ENCODE measurements at places on chromosomes 3 and 15.

DNA sequence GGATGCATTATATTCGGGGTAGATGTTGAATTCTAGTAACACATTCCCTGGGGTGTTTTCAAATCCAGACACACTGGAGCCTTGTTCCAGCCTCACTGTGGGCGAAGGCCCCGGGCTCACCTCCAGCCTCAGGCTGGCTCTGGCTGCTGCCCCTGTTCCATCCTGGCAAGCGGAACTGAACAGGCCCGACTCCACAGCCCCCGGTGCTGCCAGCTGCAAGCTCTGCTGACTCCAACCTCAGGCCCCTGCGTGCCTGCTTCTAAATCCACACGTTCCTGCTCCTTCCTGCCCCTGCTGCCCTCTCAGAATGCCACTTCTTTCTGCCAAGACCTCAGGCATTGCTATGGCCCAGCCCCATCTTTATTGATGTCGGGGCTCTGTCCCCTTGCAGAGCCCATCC lies 90.6 kb downstream of the LIPC start:
- no peak for DNase-seq

DNA sequence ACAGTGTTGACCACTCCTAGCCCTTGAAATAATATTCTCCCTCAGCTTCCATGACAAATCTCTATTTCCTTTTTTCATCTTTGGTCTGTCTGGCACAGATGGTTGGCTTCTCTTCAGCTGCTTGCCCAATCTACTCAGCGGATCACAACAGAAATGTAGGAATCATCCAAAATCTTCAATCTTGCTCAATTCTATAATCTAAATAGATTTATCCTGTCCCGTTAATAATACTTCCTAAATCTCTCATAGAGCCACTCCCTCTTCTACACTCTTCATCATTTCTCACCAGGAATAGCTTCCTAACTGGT lies 3.8 kb downstream of the PEAK1 start:
- DNase-seq, result no peak

GRCh38 chr15:58380280-58380945 lies 51.4 kb upstream of the LIPC start:
- DNase-seq, result no peak

GRCh38 chr15:73858062-73858461 lies 15.3 kb upstream of the TBC1D21 start:
- no peak for DNase-seq

DNA sequence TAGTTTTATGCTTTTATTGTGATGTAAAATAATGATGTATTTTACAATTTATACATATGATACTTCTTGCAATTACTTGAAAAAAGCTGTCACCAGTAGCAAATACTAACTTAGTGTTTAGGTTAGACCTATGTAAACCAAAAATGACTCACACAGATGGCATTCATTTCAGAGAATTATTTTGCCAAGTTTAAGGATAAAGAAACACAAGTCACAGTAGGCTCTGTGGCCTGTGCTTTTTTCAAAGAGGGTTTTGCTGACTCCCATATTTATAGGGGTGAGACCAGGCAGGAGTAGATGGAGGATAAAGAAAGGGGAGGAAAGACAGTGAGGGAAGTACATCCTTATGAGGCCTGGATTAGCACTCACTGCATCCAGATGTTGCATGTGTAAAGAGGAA lies 356.6 kb upstream of the NPAP1 start:
- DNase-seq, result no peak

- peak; percentile 82 for DNase-seq
These were observed 544.1 kb upstream of the MDFIC2 start for GRCh38 chr3:70856414-70857162.

GRCh38 chr3:115448851-115449250 lies 174.5 kb upstream of the GAP43 start:
- no peak for DNase-seq

GRCh38 chr15:98142572-98142971 lies 182.1 kb downstream of the ARRDC4 start:
- no peak for DNase-seq

DNA sequence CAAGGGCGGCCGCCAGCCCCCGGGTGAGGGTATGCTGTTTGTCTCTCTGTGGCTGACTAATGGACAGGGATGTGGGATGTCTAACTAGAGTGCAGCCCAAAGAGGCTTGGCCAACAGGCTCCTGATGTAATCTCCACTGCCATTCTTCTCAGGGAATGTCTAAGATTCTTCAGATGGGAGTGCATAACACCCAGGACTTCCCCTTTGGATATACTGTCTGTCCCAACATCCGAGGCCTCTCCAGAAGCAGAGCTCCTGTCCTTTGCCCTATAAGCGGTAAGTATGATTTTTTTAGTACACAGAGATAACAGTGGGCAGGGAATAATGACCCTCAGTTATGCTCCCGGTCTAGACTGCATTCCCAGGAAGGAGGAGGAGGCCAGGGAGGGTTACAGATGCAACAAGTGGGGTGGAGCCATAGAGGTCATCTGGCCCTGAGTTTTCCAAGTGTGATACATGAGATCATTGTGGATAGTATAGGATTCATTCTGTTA lies 62.5 kb upstream of the SLCO2A1 start:
- no peak for DNase-seq

DNA sequence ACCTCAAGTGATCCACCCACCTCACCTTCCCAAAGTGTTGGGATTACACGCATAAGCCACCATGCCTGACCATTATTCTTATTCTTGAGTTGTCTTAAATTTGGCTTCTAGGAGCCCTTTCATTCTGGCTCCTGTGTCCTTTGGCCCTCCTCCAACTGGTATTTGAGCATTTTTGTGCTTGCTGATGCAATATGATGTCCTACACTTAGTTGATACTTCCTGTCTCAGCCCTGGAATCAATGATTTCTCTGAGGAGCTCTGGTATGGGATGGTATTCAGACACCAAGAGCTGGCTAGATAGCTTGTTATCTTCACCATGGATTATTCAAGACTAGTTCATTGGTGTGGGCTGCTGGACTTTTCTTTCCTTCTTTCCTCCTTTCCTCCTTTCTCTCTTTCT lies 25.4 kb downstream of the ZNF621 start:
- no peak for DNase-seq

GRCh38 chr3:100311011-100311410 lies 23.5 kb upstream of the NIT2 start:
- no peak for DNase-seq

GRCh38 chr15:40908095-40908494 lies 13.8 kb downstream of the VPS18 start:
- no peak for DNase-seq

- DNase-seq, result no peak
These were observed 445.3 kb downstream of the NAALADL2 start for GRCh38 chr3:175304404-175304803.

DNA sequence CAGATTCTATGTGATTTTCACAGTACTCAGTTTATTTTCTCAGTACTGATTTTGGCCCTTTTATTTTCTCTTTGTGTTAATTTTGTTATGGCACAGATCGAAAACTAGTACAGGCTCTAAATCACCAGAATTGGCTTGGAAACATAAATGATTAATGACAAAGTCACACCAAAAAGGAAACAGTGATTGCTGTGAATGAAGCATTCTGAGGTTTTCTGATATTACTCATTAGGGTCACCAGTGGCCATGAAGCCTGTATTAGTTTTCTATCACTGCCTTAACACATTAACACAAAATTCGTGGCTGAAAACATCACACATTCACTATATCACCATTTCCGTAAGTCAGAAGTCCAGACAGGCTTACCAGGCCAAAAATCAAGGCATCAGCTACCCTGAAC lies 343.0 kb upstream of the THRB start:
- no peak for DNase-seq

DNA sequence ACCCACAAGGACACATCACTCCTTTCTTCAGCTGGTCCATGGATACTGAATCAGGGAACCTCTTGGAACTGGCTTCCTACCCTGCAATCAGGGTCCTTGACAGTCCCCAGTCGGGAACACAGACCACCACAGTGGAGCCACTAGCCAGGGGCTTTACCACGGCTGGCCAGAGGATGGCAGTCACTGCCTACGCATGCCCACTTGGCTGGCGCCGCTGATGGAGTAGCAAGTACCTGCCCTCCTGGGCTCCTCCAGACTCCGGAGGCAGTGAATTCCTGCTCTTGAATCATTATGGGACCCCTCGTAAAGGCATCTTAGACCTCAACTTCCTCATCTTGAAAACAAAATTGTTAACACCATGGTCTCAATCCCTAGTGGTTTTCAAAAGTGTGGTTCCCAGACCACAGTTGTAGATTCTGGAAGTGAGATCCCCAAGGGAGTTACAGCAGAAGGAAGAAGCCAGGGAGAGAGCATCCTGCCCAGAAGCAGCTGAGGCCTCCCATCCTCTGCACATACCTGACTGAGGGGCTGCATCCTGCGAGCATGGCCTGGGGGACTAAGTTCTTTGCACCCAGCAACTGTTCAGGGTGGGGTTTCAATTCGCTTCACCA lies 9.1 kb upstream of the SKIC8 start:
- no peak for DNase-seq

DNA sequence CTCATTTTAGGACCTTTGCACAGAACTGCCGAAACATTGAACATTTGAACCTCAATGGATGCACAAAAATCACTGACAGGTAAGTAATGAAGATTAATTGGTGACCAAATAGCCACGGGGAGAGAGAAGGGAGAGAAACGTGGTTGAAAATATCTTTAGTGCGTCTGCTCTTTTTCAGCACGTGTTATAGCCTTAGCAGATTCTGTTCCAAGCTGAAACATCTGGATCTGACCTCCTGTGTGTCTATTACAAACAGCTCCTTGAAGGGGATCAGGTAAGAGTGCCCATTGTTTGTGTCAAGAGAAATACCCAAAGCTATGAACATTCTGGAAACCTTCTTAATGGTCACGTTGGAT lies 67.1 kb downstream of the UBP1 start:
- no peak for DNase-seq

DNA sequence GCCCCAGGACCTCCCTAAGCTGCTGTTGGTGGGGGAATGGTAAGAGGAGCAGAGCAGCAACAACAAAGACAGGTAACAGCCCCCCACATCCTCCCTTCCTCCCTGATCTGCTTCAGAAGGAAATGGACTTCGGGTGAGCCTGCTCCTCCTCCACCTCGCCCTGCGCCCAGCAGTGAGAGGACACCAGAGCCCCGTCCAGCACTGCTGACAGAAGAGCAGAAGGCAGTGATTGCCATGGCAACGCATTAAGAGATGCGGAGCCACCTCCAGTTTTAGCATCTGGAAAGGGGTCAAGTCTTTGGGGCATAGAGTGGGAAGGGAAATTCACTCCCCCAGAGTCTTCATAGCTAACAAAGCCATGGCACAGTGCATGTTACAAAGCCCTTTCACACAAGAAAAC lies 77.6 kb upstream of the HRH1 start:
- DNase-seq, result no peak

DNA sequence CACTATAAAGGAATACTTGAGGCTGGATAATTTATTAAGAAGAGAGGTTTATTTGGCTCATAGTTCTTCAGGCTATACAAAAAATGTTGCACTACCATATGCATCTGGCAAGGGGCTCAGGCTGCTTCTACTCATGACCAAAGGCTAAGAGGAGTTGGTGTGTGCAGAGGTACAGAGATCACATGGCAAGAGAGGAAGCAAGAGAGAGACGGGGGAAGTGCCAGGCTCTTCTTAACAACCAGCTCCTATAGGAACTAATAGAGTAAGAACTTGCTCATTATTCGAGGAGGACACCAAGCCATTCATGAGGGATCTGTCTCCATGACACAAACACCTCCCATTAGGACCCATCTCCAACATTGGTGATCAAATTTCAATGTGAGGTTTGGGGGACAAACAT lies 6.0 kb upstream of the FNDC3B start:
- no peak for DNase-seq

GRCh38 chr3:98726084-98726483 lies 37.1 kb upstream of the ST3GAL6 start:
- peak; percentile 36 for DNase-seq

- peak; percentile 72 for DNase-seq
These were observed 39.7 kb upstream of the MYZAP start for GRCh38 chr15:57551715-57552677.

DNA sequence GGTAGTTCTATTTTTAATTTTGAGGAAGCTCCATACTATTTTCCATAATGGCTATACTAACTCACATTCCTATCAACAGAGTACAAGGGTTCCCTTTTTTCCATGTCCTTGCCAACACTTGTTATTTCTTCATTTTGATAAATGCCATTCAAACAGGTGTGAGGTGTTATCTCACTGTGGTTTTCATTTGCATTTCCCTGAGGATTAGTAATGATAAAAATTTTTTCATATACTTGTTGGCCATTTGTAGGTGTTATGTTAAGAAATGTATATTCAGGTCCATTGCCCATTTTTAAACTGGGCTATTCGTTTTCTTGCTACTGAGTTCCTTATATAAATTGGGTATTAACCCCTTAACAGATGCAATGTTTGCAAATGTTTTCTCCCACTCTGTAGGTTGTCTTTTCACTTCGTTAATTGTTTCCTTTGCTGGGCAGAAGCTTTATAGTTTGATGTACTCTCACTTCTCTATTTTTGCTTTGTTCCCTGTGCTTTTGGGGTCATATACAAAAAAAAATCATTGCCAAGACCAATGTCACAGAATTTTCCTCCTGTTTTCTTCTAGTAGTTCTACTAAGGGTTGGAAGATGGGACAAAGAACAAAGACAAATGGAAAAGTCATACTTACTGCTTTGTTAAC lies 11.0 kb upstream of the VPS39 start:
- no peak for DNase-seq

DNA sequence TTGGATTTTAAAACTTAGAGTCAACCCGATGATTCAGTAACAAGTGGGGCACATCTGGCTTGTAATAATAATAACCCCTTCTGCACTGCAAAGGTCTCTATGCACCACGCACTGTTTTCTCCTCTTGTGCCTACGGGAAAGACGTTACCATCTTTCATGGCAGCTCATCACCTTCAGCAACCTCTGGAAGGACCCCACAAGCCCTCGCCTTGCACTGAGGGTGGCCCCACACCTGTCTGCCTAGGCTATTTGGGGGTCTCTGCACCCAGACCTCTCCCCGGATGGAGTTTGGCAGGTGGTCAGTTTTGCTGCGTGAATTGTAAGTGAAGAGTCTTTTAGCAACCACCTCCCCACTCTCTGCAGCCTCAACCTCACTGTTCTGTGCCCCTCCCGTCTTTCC lies 138.6 kb upstream of the MEF2A start:
- DNase-seq, result no peak

DNA sequence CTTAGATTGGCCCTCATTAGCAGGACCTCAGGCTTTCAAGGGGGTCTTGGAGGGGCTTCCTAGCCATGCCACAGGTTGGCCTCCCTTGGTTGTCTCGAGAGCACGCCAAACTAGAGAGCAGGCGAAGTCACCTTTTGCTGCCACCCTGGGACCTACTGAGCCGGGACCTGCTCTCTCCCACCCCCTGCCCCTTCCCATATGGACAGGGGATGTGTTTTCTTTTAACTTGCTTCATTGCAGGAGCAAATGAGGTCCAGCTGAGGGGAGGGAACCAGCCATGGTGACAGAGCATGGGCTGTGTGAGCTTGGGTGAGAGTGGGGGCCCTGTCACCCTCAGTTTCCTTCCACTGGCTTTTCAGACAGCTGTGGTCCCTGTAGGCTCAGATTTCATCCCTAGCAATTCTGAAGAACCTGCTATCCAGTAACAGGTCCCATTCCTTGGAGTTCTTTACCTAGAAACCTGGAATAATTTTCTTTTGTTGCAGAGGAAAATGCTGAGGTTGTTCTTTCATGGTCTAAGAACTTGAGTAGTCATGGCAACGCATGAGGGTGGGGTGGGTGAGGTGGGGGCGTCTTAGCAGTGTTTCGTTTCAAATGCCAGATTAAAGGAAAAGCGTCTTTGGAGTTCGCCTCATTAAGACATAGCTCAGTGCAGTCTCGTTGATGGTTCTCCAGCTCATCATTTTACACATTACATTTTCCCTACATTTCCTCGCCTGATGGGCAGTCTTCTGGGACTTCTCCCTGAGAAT lies 20.1 kb upstream of the MAGEF1 start:
- DNase-seq, result no peak

- DNase-seq, result no peak
These were observed 83.9 kb downstream of the CHSY1 start for GRCh38 chr15:101167753-101168462.
